ENCODE measurements at places on chromosomes 11 and 22.

DNA sequence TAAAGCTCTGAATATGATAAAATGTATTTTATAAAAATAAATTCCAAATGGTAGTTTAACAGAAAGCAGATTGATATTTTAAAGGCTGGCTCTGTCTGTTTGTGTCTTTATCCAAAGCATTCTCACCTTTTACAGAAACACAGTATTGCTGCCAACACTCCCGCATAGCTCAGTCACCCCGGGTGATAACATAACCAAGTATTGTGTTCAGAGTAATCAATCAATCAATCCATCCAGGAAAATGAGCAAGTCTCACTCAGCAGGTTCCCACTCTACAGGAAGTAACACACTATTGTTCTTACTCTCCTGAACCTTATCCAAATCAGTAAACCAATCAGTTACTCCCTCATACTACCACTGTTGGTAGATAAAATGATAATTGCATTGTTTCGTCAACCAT is 203.4 kb downstream of the LRRC4C start:
- no peak for DNase-seq

GRCh38 chr22:49751966-49752597 is 75.6 kb downstream of the BRD1 start:
- DNase-seq, result no peak

DNA sequence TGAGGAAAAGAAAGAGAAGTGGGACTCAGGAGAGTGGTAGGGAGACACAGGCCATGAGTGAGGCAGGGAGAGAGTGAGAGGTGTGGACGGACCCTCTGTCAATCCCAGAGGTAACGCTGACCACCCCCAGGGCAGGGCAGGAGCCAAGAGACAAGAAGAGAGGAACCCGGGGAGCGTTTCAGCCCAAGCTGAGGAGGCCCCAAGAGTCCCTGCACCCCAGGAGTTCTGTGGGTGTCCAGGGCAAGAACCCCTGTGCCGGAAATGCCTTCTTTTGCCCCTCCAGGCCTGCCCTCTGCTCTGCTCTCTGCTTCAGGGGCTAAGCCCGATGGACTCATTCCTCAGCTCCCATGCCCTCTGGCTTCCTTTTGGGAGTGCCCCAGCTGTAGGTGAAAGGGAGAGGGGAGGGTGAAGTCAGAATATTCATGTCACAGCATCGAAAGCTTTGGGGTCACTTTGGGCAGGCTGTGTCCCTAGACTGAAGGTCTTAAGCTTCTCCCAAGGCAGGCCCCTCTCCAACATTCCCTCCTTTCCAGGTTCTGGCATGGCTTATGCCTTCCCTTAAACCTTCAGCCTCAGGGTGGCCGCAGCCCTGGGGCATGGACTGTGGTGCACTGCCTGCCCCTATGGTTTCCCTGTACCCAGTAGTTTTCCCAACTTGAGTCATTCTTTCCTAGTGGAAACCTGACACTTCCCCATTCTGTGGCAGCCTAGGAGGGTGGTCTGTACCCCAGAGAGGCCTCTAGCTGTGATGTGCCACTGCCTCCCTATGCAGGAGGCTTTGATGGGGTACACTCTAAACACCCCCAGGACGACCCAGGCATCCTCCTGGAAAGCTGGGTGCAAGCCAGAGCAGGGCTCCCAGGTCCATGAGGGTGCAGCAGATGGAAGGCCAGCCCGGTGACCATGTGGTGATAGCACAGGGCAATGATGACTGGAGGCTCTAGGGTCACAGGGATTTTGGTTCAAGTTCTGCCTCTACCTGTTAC is 27.1 kb downstream of the MYEOV start:
- DNase-seq, result peak; percentile 38

GRCh38 chr11:111674941-111675340 is 72.7 kb downstream of the SIK2 start:
- DNase-seq, result no peak

DNA sequence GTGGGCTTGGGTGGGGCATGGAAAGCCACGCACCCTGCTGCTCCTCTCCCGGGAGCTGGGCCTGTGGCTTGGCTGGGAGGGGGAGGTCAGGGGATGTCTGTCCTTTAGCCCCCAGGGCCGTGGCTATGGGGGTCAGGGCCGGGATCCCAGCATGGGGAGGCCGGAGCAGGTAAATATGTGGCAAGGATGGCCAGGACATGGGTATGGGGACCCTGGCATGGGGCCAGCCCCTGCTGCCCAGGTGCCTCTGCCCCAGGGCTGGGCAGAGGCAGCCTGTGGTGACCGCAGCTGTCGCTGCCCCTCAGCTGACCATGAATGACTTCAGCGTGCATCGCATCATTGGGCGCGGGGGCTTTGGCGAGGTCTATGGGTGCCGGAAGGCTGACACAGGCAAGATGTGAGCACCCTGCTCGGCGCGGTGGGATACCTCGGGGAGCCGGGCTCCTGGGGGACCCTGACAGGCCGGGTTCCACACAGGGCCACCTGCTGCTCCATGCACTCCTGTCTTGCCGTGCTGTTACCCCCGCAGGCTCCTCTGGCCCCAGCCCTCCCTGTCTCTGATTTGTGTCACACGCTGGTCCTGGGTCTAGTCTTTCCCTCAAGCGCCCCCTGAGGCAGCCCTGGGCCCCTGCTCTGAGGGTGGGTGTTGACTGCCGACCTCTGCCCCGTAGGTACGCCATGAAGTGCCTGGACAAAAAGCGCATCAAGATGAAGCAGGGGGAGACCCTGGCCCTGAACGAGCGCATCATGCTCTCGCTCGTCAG is 8.1 kb upstream of the ANKRD13D start:
- no peak for DNase-seq

DNA sequence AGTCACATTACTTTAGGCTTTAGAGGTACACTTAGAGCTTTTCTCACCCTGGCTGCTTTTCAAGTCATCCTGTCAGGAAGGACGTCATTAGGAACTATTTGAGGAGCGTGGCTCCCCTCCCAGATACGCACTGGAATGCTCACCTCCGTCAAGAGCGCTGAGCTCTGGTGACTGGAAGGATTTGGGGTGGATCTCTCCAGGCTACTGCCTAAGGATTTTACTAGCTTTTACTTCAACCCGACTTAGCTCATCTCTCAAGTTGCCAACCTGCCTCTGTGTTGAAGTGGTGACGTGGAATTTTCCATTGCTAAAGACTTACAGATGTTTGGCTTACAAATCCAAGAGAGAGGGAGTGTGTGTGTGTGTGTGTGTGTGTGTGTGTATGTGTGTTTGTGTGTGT is 355.3 kb upstream of the CCDC90B start:
- no peak for DNase-seq

GRCh38 chr11:32602657-32603415 is 19.2 kb downstream of the EIF3M start:
- DNase-seq, result peak; percentile 28

- no peak for DNase-seq
Observed at GRCh38 chr11:1353383-1354124, 36.2 kb upstream of the BRSK2 start.

- peak; percentile 84 for DNase-seq
Observed at GRCh38 chr11:75384438-75385080, 14.8 kb upstream of the RPS3 start.

GRCh38 chr11:64793271-64794160 is 9.5 kb downstream of the MAP4K2 start:
- DNase-seq, result peak; percentile 61

DNA sequence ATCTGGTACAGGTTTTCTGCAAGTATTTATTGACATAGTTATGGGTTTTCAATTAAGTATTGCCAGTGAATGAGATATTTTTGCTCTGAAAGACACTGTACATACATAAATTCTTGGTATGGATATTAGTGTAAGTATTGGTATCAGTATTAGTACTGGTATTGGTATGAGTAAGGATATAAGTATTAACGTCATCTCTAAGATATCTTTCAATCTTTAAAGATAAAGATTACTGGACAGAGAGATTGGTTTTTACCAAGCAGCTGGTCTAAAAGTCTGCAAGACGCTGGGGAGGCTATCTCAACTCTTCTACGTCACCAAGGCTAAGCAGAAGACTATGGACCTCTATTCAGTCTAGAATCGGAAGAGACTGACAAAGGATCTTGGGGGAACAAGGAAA is 234.5 kb downstream of the NXPE2 start:
- DNase-seq, result no peak

DNA sequence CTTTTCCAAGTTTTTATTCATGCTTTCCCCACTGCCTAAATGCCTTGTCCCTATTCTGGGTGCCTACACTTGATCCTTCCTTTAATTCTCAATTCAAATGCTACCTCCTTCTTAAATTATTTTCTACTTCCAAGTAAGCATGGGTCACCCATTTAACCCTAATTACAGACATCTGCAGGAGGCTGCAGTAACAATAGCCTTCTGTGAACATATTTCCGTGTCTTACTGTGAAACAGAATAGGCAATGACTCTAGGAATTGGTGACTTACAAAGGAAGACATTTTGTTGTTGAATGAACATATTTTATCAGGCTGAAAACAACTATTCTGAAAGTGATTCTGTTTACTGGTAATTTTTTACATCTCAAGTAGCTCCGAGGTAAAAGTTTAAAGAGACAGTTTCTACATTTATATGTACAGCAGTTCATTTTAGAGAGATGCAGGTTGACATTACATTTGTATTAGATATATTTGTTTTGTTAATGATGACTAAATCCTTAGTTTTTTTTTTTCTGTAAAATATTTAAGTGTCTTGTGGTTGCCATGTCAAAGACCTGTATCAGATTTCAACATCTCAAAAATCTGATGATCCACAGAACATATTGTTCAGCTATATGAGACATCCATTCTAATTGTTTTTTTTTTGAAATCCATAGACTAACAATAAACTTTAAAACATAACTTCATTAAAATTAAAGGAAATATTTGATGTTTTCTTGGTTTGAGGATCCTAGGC is 316.8 kb downstream of the CASP12 start:
- no peak for DNase-seq

GRCh38 chr11:117972044-117972443 is 14.2 kb upstream of the IL10RA start:
- no peak for DNase-seq

DNA sequence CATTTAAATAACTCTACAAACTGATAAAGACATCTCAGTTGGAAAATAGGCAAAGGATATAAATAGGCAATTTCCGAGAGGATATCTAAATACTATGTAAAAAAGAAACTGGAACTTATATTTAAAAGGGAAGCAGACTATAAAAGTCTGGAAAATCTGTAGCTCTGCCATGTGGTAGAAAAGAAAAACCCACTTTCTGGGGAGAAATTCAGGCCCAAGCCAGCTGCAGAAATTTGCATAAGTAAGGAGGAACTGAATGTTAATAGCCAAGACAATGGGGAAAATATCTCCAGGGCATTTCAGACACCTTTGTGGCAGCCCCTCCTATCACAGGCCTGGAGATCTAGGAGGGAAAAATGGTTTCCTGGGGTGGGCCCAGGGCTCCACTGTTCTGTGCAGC is 97.8 kb upstream of the ZBED5 start:
- no peak for DNase-seq

- peak; percentile 35 for DNase-seq
Observed at GRCh38 chr11:503179-503981, 3.7 kb downstream of the RNH1 start.

GRCh38 chr11:119169282-119169719 is 776 bp downstream of the NLRX1 start:
- DNase-seq, result peak; percentile 30

- peak; percentile 31 for DNase-seq
Observed at GRCh38 chr11:64649291-64649697, 58.3 kb downstream of the SLC22A12 start.

GRCh38 chr11:125952973-125953372 is 7.1 kb downstream of the VSIG10L2 start:
- DNase-seq, result no peak

DNA sequence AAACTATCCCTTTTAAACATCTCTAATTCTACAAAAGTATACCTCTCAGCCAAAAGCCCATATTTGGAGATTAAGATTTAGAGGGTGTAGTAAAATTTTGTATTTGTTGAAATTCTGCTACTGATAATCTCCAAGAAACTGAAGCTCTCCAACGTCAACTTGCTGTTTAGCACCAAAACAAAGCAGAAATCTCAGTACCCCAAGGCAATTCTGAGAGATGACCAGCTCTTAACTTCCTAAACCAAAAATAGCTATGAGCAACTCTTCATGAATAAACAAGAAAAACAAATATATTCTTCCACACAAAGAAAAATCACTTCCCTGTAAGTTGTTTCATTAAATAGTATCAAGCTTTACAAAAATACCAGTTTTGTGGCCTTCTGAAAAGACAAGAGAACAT is 13.3 kb downstream of the RRAS2 start:
- no peak for DNase-seq

DNA sequence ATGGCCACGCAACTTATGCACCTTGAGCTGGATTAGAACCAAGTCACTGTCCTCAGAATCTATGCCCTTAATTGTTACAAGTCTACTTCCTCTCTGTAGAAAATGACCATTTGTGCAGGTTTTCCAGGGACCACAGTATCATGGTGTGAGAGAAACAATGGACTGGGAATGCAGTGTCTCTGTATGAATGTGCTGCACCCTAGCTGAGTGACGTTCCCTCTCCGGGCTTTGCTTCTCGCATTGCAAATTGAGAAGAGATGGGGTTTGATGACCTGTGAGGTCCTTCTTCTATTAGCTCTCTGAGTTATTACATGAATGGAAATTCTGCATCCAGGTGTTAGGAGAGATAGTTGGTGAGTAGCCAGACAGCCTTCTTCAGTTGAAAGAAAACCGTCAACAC is 1052.3 kb downstream of the NTM start:
- DNase-seq, result no peak

DNA sequence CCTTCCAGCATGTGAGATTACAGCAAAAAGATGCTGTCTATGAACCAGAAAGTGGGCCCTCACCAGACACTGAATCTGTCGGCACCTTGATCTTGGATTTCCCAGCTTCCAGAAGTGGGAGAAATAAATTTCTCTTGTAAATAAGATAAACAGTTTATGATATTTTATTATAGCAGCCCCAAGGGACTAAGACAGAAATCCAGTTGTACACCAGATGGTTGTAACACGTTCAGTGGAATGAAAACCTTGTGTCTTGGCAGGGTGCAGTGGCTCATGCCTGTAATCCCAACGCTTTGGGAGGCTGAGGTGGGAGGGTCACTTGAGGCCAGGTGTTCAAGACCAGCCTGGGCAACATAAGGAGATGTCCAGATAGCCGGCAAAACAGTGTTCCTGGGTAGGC is 61.8 kb downstream of the MCHR1 start:
- DNase-seq, result no peak

GRCh38 chr22:49800408-49801238 is 27.1 kb downstream of the BRD1 start:
- DNase-seq, result peak; percentile 13

- DNase-seq, result no peak
Observed at GRCh38 chr11:17864478-17864941, 129.9 kb downstream of the KCNC1 start.

GRCh38 chr11:68683536-68684384 is 584 bp upstream of the GAL start:
- DNase-seq, result no peak

- peak; percentile 88 for DNase-seq
Observed at GRCh38 chr11:14578541-14578956, 58.4 kb upstream of the PSMA1 start.

Data from lung microvascular endothelial cell (primary cell).